ENCODE measurements at places on chromosomes 2 and 18. TPM values are rescaled to one million over a fixed set of nuclear protein-coding genes. Genes with fewer than 3 reads are reported as not detected.

- no peak for DNase-seq
Measured at GRCh38 chr2:8654483-8654882, 27.4 kb upstream of the ID2 start.

GRCh38 chr18:67525328-67526099 lies 9.0 kb upstream of the DSEL start:
- DNase-seq, result no peak

- DNase-seq, result no peak
Measured at GRCh38 chr2:140506606-140507005, 1624.2 kb downstream of the LRP1B start.

DNA sequence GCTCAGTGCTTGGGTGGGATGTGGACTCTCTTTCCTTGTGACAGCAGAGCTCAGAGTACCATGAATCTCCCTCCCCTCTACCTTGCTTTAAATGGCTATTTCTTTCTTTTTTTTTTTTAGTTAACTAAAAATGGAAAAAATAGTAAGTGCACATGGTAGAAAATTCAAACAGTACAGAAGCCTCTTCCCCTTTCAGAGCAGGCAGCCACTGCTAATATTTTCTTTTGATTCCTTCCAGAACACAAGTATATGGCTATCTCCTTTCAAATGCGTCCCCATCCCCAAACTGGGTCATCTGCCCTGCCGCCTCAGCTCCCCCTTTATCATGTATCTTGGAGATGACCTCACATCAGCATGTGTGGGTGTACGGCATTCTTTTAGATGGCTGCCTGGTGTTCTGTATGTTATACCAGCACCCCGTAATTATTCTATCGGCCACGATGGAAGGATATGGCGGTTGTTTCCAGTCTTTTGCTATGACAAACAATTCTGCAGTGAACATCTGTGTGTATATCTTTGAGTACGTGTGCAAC lies 70.5 kb upstream of the DLX2 start:
- DNase-seq, result no peak

DNA sequence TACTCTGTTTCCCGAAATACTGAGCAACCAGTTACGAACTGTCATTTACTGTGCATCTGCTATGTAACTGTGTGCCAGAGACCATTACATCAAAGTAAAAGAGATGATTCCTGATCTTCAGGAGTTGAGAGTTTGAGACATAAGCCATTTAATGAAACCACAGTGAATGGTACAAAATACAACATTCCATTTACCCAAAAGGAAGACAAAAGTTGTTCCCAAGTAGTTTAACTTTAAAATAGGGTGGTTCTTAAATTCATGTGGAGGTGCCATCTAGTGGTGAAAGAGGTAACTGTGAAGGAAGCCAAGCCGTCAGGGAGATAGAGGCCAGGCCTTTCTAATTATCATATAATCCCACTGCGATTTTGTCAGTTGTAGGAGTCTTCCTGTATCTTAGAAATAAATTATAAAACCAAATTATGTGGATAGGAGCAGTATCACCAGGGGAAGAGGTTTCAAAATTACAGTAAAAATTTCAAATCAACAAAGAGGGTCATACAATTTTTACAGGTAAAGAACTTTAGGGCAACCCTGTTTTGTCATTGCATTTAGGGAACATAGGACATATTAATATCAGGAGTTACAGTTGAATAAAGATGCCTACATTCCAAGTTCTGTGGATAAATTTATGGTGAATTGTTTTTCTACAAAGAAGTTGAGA lies 67.7 kb downstream of the EPAS1 start:
- DNase-seq, result peak; percentile 49

GRCh38 chr2:19043893-19044292 lies 314.5 kb downstream of the OSR1 start:
- DNase-seq, result no peak

GRCh38 chr2:26712486-26713465 lies 20.3 kb downstream of the KCNK3 start:
- DNase-seq, result no peak

- DNase-seq, result no peak
Measured at GRCh38 chr2:76748581-76749296, 773.4 kb downstream of the LRRTM4 start.

GRCh38 chr2:64251497-64252250 lies 107.5 kb upstream of the PELI1 start:
- DNase-seq, result no peak

- DNase-seq, result peak; percentile 3
Measured at GRCh38 chr2:240796543-240797499, 23.2 kb downstream of the KIF1A start.

DNA sequence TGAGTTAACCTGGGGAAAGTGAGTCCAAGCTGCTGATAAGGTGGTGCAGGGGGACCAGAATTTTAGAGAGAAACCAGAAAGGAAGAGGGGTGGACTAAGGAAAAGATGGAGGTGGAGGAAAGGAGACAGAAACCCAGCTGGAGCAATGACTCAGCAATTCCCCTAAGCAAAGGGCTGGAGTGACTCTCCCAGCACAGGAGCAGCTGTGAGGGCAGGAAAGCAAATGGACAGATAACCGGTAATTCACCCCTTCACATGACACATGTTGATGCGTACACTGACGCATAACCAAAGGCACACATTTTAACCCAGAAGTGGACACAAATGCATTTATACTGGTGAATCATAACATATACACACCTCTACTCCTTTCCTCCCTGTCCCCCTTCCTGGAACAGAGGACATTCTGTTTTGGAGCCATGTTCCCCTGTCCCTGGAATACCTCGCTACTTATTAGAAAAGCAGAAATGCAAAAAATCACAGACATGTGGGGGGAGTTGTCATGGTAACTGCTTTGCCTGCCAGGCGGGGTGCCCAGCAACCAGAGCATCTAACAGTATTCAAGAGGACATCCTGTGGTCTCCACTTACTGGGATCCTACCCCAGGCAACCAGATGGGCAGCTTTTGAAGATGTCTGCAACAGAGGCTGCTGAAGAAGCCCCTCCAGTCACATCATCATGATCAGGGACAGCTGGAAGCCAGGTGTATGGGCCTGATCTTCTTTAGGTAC lies 4.7 kb downstream of the CDK5R2 start:
- DNase-seq, result no peak

GRCh38 chr2:226652369-226652768 lies 147.3 kb downstream of the IRS1 start:
- DNase-seq, result no peak

- peak; percentile 81 for DNase-seq
Measured at GRCh38 chr18:79517341-79517740, 121.6 kb downstream of the NFATC1 start.

DNA sequence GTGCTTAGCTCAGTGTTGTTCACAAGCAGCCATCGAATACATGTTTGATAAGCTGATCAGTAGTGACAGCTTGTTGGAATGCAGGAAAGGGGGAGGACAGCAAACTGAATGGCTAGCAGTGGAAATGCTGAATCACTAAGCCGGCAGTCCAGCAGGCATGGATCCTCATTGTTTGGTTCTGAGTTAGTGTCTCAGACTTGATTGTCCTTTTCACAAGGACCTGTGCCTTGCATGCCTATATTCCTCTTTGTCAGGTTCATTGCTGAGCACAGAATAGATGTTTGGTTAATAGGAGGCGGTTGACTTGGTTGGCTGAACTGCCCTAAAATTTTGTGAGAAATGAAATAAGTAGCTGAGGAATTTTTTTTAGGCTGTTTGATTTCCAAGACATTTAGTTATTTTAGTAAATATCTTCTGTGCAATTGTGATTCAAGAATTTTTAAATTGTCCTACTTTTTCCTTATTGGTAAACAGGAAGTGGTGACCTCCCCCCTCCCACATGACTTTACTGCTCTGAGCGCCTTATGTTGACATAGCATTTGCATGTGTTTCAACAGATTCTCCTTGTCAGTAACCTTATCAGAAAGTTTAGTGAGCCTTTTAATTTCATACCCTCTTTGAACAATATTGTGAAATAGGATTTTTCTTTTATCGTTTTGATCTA lies 21.4 kb upstream of the STON1 start:
- DNase-seq, result no peak

- DNase-seq, result no peak
Measured at GRCh38 chr2:105576440-105577241, 168.1 kb upstream of the NCK2 start.

DNA sequence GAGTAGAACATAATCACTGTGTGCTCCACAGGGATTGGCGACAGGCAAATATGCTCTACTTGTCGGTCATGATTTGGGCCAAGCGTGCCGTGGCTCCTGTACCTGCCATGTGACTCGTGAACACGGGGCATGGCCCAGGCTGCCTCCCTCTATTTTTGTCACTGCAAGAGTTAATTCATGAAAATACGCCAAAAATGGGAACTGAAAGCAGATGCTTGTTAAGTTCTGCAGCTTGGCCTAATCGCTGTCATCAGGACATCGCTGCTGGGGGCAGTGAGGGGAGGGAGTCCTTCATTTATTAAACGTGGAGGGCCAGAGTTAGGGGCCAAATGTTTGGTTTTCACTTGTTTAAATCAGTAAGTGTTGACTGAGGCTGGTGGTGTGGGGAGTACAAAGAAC lies 177.8 kb downstream of the BCL2 start:
- no peak for DNase-seq

DNA sequence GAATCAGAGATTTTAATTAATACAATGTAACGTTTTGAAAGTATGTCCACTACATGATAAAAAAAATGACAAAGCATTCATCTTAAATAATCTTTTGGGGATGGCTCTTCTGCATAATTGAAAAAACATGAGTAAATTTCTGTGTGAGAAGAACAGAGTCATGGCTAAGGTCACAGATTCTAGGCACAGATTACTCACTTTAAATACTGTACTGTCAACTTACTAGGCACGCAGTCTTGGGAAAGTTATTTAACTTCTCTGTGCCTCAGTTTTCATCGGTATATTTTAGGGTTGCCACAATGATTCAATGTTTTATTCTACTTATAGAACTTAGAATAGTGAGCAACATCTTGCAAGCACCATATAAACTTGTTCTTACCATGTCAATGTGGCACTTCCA lies 49.2 kb downstream of the TMEFF2 start:
- DNase-seq, result no peak

- DNase-seq, result no peak
Measured at GRCh38 chr18:62979900-62980299, 264.6 kb downstream of the PHLPP1 start.

GRCh38 chr2:16334366-16334765 lies 331.3 kb downstream of the CYRIA start:
- no peak for DNase-seq

GRCh38 chr18:63025251-63026090 lies 294.1 kb downstream of the BCL2 start:
- peak; percentile 26 for DNase-seq

DNA sequence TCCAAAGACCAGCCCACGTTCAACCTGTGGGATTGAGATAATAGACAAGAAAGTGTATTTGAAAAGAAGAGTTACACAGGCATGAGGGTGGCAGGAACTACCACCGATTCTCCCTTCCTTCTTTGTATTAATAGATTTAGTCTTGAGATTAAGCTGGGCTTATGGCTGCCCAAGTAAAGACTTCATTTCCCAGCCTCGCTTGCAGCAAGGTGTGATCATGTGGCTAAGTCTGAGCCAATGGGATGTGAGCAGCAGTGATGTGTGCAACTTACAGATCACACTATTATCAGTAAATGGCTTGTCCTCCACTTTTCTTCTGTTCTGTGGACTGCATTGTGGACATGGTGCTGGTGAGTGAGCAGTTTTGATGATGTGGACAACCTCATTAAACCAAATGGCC lies 101.7 kb downstream of the POLR1A start:
- no peak for DNase-seq

- DNase-seq, result no peak
Measured at GRCh38 chr2:166057370-166058164, 70.3 kb downstream of the SCN1A start.

DNA sequence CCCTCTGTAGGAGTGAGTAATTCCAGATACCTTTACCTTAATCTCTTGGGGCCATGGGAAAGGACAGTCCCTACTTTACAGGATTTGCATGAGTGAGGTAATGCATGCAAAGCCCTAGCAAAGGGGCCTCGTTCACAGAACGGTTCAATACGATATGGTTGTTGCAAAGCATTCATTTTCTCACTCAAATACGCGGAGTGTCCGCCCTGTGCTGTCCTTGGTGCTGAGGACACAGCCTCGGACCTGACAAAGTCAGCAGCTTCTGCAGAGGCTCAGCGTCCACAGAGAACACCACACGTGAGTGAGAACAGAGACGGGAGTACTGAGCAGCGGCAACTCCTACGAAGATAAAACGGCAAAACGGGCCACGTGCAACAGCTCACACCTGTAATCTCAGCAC lies 125.7 kb downstream of the EIPR1 start:
- no peak for DNase-seq

DNA sequence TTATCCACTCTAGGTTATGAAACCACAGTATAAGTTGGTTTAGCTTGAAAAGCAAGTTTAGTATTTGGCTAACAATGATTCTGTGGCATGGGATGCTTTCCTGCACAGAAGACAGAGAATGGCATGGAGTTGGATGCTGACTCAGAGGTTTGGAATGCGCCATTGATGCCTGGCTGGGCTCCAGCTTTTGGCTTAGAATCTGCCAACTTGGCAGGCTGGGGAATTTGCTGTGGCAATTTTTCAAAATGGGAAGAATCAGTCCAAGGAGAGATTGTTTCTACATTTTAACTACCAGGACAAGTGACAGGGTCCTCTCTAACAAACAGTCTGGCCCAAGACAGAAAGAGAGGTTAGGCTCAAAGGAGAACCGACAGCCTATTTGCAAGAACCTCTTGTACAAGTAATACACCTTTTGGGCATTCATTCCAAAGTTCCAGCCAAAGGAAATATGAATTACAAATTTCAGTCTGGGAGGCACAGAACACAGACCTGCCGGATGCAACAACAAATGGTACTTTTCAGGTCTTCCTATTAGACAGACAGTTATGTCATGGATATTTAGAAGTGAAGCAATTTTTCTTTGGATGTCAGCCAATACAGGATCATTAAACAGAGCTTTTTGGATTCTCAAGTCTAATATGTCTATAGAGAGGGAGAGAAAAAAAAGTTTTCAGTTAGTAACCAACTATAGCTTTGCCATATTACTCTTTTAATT lies 1027.7 kb downstream of the TMEM182 start:
- no peak for DNase-seq

DNA sequence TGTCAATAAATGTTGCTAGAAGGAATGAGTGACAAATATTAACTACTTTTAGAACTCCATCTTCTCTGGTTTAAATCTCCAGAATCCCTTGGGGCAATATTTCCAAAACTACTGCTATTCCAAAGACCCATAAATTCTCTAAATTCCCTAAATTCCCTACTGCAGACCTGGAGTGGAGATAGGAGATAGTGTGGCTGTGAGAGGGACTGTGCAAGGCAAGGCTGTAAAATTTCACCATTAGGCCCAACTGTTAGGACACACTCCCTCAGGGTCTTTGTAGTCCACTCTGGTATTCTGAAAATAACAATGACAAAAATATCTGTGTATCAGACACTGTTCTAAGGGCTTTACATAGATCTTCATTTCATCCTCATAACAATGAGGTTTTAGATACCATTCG lies 67.9 kb downstream of the MYL12B start:
- no peak for DNase-seq

Gene CCDC148
- 0.23 TPM for total RNA-seq

Gene CPLX4
- total RNA-seq, result not detected

Gene GPR45
- total RNA-seq, result not detected

Gene AGXT
- not detected for total RNA-seq

Gene DPP10
- total RNA-seq, result not detected

Gene MYO5B
- total RNA-seq, result 0.18 TPM
